SK-N-SH treated with all-trans-retinoic acid at 6 μM for 48 hours (cell line): ENCODE measurements at places on chromosomes 3 and 15.

DNA sequence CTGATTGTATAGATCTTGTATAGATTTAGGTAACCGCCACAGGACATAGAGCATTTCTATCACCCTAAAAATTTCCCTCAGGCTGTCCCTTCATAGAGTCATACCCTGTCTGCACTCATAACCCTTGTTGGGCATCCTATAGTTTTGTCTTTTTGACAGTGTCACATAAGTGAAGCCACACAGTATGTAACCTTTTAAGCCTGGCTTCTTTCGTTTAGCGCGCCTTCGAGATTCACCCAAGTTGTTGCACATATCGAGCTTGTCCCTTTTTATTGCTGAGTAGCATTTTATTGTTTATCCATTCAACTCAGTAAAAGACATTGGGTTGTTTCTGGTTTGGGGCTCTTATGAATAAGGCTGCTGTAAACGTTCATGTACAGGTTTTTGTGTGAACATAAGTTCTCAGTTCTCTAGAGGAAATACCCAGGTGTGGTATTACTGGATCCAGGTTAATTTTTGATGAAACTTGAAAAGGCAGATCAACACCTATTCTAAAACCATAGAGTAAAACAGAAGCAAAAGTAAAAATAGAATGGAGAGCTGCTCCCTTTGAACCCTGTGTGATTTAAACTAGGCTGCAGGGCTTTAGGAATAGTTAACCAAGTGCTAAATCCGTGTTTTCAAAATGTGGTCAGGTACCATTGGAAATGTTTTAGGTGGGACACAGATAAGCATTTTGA lies 49.5 kb downstream of the CD86 start:
- ATAC-seq = no peak

DNA sequence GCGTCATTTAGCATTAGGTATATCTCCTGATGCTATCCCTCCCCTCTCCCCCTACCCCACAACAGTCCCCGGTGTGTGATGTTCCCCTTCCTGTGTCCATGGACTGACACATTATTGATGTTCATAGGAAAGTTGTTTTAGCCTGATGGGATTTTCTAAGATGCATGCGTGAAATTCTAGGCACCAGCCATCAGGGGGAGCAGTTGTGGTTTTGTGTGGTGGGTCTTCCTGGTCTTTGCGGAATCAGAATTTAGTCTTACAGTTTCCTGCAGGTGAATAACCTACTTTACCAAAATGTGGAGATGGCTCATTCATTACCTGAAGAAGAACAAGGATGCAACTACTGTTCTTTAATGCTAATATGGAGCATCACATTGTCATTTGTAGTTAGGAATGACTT lies 455.0 kb upstream of the THBS1 start:
- ATAC-seq = no peak

DNA sequence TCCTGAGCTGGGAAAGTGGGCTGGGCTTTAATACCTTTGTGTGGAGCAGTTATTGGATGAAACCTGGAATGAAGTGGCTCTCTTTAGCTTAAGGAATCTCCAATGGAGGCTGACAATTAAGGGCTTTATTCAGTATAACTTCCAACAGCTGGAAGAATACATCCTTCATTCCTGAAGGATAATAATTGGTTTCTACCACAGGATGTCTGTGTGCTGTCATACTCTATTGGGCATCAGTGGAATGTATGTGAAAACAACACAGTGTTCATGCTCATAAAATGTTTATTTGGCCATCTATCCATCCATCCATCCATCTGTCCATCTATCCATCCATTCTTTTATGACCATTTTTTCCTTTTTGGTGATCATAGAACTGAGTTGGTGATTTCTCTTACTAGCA lies 220.7 kb upstream of the GAP43 start:
- no peak; the same call in 2 of the 3 replicates for ATAC-seq

- no peak for ATAC-seq
Measured at GRCh38 chr3:62679988-62680387, 195.2 kb downstream of the CADPS start.

GRCh38 chr3:98655666-98656065 lies 62.3 kb upstream of the CPOX start:
- peak; percentile 74 for ATAC-seq

DNA sequence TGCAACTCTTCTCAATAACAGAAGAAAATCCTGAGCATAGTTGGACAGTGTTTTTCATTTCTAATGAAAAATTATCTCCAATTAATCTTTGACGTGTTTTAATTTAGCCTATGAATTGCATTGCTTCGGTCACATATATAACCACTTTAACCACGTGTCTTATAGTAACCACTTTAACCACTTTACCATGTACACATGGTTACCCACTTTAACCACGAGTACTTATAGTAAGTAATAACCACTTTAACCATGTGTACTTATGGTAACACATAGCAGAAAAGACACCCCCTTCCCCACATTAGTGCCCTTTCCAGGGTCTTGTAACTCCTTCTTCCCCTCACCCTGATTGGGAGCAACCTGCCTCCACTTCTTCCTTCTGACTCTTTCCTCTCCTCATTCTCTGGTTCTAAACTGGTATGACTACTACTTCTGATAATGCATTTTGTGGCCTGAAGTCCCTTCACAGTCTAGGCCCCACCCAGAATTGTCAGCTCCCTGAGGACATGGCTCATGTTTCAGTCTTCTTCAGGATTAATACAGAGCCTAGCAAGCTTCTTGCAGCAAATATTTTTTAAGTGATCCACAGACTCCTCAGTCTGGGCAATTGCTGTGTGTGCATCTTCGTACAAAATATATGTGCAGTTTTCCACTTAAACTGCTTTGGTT lies 25.0 kb downstream of the SLC7A14 start:
- ATAC-seq = no peak

DNA sequence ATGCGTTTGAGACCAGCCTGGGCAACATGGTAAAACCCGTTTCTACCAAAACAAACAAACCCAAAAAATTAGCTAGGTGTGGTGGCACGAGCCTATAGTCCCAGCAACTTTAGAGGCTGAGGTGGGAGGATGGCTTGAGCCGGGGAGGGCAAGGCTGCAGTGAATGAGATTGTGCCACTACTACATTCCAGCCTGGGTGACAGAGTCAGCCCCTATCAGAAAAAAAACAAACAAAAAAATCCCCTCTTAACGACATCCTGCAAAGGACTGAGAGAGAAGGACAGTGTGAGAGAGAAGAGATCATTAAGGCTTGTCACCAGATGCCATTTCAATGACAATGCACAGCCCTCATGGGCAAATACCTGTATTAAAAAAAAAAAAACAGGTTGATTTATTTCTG lies 266.7 kb upstream of the ATP10A start:
- ATAC-seq = no peak

DNA sequence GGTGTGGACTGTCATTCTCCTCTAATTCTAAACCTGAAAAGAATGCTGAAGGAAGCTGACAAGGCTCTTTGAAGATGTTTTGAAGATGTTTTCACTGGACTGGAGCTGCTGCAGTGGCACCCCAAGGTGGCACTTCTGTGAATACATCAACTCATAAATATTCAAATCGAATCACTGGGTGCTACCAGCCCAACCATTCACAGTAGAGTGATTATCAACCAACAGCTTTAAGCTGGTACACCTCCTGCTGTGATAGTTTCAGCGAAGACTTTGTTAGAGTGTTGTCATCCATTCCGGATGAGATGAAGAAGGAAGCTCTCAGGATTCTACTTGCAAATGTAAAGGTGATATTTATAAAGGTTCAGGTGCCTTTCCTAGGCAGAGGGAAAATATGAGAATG lies 106.6 kb downstream of the LSAMP start:
- ATAC-seq = no peak

- no peak for ATAC-seq
Measured at GRCh38 chr3:45003859-45004258, 22.2 kb upstream of the CLEC3B start.

DNA sequence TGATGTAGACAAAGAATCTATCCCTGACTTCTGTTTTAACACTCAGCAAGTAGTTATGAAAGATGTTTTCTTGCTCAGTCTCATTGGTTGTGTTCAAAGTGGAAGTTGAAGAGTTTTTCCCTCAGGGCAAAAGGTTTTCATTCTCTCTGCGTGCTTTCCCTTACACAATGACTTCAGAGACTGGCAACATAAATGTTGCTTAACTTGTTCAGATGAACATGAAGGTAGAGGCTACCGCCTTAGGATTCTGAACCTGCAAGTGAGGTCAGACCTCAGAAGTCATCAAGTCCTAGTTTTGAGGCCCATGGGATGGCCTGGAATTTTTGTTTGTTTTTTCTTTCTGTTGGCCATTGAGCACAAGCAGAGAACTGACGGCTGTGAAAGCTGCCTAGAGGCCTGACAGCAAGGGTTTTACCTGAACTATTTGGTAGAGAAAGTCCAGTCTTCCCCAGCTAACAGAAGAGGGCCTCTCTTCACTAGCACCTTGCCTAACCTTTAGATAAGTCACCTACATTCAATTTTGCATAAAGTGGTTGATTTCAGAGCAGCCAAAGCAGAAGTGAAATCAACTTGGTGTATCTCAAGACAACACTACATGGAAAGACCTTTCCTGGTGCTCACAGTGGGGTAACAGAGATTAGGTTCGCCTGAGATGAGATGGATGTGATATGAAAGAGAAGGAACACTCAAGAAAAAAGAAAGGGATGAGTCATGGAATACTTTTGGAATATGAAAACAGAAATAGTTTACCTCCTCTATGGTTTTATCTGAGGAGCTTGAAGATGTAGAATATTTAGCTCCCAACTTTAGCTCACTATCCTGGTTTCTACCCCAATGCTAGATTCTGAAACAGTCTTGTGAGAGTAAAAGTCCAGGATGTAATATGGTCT lies 53.6 kb upstream of the AP4E1 start:
- ATAC-seq = no peak

GRCh38 chr3:172675441-172676193 lies 35.2 kb downstream of the NCEH1 start:
- ATAC-seq = peak; percentile 47

DNA sequence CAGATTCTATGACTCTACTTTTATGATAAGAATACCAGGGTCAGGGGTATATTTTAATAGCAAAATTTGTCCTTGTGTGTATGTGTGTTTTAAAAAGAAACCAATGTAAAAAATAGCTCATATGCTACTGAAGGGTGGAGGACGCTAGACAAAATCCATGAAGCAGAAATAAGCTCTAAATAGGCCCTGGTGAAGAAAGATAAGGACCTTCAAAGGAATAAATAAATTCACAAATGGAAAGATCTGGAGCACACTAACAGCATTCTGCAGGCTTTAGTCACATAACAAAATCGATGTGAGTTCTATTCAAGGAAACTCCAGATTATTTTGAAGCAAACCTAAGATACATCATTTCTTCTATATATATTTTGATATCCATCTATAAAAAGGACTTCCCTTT lies 27.2 kb upstream of the ATP11B start:
- no peak for ATAC-seq

DNA sequence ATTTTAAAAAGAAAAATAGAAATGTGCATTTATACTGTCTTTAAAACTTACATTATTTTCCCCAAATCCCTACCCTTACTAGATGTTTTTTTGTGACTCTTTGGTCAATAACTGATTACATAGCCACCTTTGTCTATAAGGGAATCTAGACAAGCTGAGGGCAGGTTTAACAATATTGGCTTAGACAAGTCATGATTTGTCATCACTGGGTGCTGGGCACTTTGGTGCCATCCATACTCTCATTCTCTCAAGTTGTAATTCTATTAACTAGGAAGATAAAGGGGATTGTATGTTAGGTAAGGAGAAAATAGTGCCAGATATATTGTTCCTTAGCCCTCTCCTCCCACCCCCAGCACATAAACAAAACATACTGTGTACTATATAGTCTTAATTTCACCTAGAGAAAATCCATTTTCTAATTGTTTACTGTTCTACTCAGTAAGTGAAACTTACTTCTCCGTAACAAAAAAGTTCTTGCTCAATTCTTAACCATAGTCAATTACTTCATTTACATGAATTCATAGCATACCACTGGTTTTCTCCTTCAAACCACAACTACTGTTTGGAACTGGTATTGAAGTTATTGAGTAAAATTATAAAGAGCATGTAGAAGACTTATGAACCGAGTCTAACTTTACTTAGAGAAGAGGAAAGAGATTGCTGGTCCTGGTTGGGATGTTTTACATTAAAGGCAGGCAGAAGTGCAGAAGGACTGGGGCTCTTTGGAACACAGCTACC lies 877.1 kb downstream of the PDCD6IP start:
- no peak for ATAC-seq

GRCh38 chr3:183895296-183895695 lies 10.6 kb upstream of the PARL start:
- peak; percentile 89 for ATAC-seq

DNA sequence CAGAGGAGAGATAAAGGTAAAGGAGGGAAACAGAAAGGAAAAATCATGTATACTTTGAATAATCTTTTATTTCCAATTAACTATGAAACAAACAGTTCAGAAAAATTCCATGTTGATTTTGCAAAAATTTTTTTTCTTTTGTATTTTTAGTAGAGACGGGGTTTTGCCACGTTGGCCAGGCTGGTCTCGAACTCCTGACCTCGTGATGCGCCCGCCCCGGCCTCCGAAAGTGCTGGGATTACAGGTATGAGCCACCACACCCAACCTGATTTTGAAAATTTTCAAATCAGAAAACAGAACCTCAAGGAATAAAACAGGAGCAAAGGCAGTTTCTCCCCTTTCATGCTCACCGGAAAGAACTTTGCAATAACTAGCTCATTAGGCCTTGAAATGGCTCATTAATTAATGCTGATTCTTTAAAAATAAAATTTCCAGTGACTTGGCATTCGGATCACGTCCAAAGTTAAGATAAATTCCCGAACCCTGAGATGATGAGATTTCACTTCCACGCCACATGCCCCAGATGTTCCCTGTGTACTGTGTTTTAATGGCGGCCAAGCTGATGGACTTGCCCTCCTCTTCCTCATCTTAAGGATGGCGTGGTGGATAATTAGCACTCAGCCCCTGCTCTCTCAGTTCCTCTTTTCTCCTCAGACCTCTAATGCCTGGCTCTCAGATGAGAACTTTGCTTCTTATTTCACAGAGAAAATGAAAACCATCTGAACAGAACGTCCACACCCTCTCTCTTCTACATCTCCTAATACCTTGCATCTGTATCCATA lies 10.8 kb downstream of the BCL2L10 start:
- ATAC-seq = no peak

DNA sequence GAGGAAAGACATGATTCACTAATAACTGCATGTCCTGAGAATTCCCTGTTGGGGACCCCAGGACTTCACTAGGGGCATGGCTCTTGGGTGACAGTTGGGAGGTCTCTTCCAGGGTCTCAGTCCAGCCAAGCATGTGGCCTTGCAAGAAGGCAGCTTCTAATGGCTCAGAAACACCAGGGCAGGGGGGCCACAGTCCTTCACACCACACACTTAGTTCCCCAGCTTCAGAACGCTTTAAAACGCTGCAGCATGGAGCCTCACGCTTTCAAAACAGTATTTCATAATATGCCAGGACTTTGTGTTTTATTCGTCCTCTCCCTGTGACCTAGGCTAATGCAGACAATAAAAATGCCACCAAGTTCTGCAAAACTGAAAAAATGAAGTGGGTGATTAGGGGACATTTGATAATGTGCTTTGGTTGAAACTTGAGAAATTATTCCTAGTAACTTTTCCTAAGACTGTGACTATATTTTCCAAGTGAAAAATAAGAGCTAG lies 48.4 kb upstream of the LIMD1 start:
- ATAC-seq = no peak

DNA sequence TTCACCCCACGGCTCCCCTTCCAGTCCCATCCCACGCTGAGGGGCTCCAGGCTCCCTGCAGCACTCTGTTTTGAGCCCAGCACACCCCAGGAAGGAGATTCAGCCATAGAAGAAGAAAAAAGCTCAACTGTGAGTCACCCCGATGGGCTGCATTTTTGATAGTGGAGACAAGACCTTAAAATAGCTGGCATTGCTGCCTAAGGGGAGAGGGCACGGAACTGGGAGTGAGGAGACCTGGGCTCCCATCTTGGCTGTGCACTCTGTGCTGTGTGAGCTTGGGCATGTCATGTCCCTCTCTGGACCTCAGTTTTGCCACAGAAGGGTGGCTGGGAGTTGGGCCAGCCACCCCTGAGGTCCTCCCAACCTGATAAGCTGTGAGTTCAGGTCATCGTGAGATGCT lies 57.2 kb upstream of the SMAD6 start:
- ATAC-seq = peak; percentile 63
